Stimulated activated CD4-positive, alpha-beta T cell treated with anti-CD3 and anti-CD28 coated beads, Interleukin-4, amount 100 ng/mL, for 1 hour (primary cell): ENCODE measurements at places on chromosomes 3 and 15.

- no peak for DNase-seq
These were observed 32.1 kb upstream of the WDR72 start for GRCh38 chr15:53791581-53791980.

DNA sequence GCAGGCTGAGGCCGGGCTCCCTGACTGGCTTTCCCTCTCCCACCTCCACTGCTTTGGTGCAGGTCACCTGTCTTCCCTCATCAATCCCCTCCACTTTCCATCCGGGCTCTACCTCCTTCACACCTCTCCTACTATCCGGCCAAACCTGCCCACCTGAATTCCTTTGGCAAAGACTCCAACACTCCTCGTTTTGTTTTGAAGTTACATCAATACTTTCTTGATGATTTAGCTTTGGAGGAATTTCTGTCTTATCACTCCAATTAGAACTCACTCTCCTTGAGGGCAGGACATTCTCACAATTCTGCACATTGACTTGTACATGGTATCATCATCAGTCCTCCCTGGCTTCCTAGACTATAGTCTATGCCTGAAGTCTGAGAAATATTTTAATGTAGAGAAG lies 20.4 kb downstream of the LDHAL6B start:
- no peak for DNase-seq

- DNase-seq, result no peak
These were observed 23.0 kb upstream of the ARPP21 start for GRCh38 chr3:35616346-35616745.

GRCh38 chr3:138442433-138442832 lies 8.0 kb downstream of the ESYT3 start:
- DNase-seq, result no peak

- DNase-seq, result no peak
These were observed 44.8 kb downstream of the PDIA5 start for GRCh38 chr3:123111640-123112039.

GRCh38 chr15:99481951-99482230 lies 83.9 kb upstream of the MEF2A start:
- DNase-seq, result no peak
